NCI-H526 (cell line): ENCODE measurements at places on chromosomes 1 and 21.
A peak's percentile ranks its signal among the peaks of the same experiment; 100 is the strongest.

DNA sequence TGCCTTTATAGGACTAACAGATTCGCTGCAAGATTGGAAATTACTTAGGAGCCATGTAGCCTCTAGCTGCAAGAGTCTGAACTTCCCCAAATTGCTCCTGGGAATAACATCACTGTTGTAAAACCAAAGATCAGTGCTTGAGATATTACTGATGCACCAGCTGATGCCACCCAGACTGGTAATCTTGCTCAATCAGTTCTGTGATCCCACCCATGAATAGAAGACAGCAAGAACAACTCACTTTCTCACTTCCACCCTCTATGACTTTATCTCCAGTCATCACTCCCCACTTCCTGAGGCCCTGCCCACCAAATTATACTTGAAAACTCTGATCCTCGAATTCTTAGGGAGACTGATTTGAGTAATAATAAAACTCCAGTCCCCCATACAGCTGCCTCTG, 1011.1 kb downstream of the PLA2G4A start:
- no peak for DNase-seq

- DNase-seq = no peak
These were observed 12.6 kb downstream of the FHAD1 start for GRCh38 chr1:15259622-15260007.

- DNase-seq = no peak
These were observed 44.7 kb upstream of the LRP8 start for GRCh38 chr1:53372501-53372951.

DNA sequence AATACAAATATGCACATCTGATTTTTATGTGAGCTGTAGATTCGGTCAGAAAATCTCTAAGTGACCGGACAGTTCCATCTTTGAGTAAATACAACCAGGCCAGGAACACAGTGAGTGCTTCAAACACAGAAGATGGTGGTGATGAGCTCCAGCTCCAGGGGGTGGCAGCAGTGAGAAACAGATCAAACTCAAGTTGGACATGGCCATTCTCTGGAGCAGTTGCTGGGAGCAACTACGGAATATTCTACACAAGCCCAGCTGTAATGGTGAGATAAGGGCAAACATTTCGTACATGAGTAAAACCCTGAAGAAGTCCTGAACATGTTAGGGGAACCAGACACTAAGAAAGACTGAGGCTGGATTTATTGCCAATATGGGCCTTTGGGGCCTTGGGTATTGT, 100.7 kb downstream of the BARHL2 start:
- no peak for DNase-seq

GRCh38 chr1:217369271-217369981, 261.5 kb downstream of the GPATCH2 start:
- no peak for DNase-seq

- DNase-seq = no peak
These were observed 346.2 kb upstream of the ZRANB2 start for GRCh38 chr1:71427066-71427465.

- DNase-seq = no peak
These were observed 204.8 kb downstream of the SETD4 start for GRCh38 chr21:35855484-35855883.

DNA sequence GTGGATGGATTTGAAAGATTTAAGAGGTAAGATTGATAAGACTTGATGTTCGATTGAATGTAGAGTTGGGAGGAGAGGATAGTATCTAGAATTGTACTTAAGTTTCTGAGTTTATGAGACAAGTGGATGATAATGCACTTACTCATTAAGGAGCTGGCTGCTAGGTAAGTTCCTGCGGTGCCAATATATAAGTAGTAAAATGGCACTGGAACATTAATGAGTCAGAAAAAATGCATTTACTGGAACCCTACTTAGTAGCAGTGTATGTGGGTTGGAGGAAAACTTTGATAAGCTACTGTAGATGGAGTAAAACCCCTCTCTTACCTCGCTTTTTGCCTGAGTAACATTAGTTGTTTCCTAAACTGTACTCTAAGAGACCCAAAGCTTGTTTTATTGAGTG, 68.2 kb downstream of the ZFYVE9 start:
- DNase-seq = no peak

- DNase-seq = no peak
These were observed 2.1 kb downstream of the VCAM1 start for GRCh38 chr1:100721526-100722207.

DNA sequence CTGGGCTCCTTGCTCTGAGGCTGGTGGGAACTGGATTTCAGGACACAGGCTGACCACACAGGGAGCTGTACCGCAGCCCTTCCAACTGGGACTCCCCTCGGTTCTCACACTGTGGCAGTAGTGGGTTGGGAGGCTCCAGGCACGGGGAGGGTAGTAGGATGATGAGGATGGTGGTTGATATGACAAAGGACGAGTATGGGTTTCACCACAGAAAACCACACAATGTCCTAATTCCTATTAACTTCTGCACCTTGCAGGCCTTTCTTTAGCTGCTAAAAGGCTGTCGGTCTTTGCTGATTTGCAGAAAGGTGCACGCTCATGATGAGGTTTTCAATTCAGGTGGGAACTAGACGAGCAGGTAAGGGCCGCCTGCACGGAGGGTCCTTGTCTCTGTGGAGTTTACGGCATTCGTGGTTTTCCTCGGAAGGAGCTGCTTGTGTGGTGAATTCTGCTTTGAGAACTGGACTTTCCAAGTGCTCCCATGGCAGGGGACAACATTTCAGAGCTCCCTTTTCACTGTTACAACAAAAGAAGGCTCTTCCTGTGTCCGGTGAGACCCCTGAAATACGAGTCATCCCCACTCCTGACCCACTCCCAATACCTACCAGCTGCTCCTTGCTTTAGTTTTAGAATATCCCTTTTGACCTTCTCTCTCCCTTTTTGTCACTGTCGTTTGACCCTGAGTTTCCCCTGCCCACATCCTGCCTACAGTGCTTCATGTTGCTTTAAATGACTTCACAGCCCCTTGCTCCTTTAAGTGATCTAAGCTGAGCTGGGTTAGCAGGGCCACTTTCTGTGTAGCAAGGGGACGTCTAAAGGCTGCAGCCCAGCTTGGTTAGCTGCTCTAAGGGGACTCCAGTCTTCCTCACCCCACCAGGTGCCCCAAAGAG, 125.1 kb downstream of the MRPS6 start:
- no peak for DNase-seq

DNA sequence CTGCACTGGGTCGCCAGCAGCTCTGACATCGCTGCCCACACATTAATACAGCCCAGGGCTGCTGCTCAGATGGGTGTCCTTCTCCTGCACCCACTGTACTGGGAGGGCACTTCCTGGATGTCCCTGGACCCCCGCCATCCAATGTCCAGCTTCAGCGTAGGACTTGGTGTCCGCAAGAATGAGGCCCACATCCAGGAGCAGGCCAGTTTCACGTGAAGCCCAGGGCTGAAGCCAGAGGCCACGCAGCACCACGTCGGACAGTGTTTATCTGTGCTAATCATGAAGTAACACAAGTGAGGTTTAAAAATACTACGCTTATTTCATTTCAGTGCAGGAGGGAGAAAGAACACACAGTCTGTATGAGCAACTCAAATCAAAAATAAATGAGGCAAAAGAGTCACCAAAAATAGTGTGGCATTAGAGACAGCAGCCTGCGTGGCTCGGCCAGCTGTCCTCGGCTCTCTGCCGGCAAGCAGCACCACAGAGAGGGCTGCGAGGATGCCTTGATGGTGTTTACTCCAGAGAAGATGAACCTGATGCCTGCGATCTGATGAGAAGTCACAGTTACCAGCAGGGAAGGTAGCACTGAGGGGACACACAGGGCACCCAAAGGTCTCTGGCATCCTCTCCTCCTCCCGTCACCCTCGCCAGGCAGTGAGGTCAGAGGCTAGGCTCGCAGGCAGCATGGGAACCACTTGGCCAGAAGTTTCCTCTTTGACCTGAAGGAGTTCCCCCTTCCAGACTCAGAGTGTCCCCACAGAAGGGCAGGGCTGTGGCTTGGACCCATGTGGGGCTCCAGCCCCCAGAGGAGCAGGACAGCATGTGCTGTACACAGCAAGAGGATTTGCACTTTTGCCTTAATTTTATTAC, 22.1 kb upstream of the NPHP4 start:
- DNase-seq = no peak

DNA sequence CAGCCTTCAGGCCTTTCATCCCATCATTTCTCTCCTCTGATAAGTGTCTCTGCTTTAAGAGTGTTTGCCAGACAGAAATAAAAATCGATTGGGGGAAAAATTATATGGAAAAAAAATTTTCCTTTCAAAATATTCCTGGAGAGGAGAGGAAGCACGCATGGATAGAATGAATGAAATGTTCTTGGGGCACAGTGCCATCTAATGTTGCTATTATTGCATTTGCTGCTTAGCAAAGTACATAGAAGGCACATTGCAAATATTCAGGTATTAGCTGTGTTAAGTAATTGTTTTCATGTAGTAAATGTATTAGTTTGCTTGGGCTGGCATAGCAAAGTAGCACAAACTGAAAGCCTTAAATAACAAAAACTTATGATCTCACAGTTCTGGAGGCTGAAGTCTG, 18.1 kb downstream of the B3GALT5 start:
- DNase-seq = peak; percentile 23

DNA sequence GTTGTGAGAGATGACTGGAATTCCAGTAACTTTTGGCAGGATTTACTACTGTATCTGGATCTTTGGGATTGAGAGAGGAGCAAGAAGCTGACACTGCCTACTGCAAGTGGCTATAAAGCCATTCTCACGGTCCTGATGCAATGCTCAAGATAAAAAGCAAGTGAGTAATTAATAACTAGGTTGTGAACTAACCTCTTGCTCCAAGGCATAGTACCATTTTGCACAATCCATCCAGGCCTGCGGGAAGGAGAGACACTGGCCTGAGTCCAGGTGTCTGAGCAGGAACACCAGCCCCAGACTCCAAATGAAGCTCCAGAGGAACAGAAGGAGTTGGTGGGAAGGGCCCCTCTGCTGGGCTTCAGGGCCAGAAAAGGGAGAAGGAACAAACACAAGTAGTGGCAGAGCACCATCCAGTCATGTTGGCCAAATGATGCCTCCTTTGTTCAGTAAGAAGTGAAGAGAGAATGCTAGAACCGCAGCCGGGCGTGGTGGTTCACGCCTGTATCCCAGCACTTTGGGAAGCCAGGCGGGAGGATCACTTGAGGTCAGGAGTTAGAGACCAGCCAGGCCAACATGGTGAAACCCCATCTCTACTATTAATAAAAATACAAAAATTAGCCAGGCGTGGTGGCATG, 9.9 kb upstream of the SLC45A3 start:
- DNase-seq = no peak

- DNase-seq = peak; percentile 91
These were observed 64.8 kb downstream of the SYF2 start for GRCh38 chr1:25167269-25168192.

GRCh38 chr1:150076066-150076465, 8.5 kb downstream of the VPS45 start:
- DNase-seq = no peak

DNA sequence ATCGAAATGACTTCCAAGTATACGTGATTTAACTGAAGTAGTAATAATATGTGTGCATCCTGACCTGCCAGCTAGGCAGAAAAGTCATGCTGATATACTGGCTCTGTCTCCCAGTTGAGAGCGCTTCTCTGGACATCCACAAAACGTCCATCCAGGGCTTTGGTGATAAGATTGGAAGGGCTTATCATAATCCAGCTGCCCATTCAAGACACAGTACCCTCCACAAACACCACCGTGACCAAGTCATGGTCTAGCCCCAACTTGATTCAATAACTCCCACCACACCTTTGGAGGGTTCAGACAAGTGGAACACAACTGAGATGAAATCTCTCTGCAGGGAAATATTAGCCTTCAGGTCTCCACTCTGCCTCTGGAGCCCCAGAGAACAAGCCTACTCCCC, 76.2 kb downstream of the CD46 start:
- DNase-seq = no peak

DNA sequence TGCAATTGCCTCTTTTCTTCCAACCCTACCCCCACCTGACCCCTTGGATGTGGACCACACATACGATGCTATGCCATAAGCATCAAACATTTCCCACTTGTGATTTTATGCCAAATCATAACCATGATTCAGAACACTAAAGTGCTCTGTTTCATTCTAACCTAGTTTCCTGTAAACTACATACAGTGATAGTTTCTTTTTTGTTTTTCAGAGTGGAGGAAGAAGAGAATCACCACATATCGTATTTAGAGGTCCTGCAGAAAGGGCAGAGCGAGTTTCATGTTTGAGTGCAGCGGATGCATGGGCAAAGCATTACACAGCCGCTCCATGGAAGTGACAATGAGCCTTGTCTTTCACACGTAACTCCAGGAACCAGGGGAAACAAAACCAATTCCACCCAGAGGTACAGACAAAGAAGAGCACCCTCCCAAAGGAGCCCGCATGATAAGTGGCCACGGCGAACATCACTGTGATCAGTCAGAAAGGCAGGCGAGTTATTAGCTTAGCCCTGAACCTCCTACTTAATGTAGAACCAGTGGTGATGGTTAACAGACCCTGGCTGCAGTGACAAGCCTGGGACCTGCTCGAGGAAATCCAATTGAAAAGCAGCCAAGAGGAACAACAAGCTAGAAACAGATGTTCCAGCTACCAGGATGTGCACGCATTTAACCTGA, 64.0 kb upstream of the ZNF281 start:
- DNase-seq = no peak

GRCh38 chr1:29043274-29043965, 80.3 kb downstream of the TMEM200B start:
- no peak for DNase-seq

- DNase-seq = no peak
These were observed 36.7 kb upstream of the MTF2 start for GRCh38 chr1:93042187-93043056.

DNA sequence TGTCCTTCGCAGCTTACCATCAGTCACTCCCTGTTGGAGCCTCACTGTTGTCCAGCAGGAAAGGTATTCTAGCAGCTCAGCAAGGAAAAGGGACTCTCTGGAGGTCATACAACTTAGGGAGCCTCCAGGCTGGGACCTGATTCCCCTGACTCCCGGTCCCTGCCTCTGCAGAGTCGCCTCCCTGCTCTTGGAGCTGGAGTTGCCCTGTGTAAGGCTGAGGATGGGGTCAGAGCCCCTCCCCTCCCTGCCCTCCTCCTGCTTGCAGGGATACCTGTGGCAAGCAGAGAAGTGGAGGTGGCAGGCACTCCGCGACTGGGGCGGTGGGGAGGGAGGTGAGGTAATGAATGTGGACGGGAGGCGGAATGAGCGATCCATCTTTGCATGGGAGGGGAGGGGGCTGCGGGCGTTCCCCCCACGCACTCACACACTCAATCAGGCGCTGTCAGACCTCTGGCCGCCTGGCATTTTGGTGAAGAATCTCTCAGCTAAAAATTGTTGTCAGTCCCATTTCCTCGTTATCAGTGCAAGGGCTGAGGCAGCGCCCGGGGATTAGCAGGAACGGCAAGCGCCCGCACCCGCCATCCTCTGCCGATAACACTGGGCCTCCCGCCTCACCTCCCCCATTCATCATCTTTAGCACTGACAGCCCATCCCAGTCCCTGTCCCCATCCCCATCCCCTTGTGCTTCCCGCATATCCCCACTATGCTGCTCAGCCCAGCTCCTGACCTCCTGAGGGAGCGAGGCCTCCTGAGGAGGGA, 64.3 kb downstream of the TMEM53 start:
- peak; percentile 31 for DNase-seq

DNA sequence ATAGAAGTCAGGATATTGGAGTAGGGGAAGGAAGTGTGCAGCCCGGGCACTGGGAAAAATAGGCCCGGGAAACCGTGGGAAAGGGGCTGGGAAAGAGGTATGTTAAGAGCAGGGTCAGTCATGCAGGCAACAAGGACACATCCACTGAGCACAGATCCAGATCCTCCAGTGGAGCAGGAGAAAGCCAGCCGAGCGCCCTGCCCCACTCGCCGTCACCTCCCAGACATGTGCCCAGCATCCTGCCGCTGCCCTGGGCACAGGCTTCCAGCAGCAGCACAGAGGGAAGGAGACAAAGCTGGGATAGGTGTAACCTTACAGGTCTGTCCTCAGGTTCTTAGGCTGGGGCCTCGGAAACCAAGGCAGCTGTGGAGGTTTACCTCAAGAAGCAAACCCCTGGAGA, 64.2 kb downstream of the FAM163A start:
- no peak for DNase-seq
